Lower lobe of right lung (tissue), 2 donors: ENCODE measurements at places on chromosomes 11 and 22. TPM values are rescaled to one million over a fixed set of nuclear protein-coding genes. Genes with fewer than 3 reads are reported as not detected.

DNA sequence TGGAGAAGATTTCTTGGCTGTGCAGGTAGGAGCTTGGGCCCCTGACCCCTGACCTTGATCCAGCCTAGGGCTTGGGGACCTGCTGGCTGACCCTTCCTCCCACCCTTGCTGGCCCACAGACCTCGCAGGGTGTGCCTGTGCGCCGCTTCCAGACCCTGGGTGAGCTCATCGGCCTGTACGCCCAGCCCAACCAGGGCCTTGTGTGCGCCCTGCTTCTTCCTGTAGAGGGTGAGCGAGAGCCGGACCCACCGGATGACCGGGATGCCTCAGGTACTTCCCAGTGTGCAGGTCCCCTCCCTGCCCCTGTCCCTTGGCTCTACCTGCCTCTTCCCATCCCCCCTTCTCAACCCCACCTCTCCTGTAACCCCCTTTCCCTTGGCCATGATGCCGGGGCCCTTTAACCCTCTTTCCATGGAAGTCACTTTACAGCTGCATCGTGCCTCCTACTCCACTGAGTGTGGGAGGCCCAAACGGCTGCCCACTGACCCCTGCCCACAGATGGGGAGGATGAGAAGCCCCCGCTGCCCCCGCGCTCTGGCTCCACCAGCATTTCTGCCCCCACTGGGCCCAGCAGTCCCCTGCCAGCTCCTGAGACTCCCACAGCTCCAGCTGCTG is 3.8 kb downstream of the INPPL1 start:
- no peak overlapping the region for H3K4me3 ChIP-seq
- H3K4me1 ChIP-seq, result peaks cover 12% of the 10 kb centered on the region
- DNase-seq, result no peak
- no peaks in the 10 kb centered on the region for H3K27me3 ChIP-seq

Gene SMC1B
- not detected for total RNA-seq

- peaks cover 10% of the 10 kb centered on the region for H3K27me3 ChIP-seq
- no peak for DNase-seq
- H3K4me1 ChIP-seq, result no peaks in the 10 kb centered on the region
- H3K4me3 ChIP-seq, result no peak overlapping the region
Observed at GRCh38 chr11:63132985-63133775, 10.8 kb downstream of the SLC22A24 start.

- no peaks in the 10 kb centered on the region for H3K27me3 ChIP-seq
- H3K4me1 ChIP-seq, result no peaks in the 10 kb centered on the region
- H3K27ac ChIP-seq, result no peak overlapping the region
Observed at GRCh38 chr11:8442301-8442700, 151.7 kb downstream of the STK33 start.

Gene POLR3H
- 39.0 TPM for total RNA-seq

GRCh38 chr11:15839061-15839460 is 517.3 kb downstream of the SOX6 start:
- H3K4me3 ChIP-seq, result no peak overlapping the region
- no peaks in the 10 kb centered on the region for H3K4me1 ChIP-seq
- no peak for DNase-seq
- H3K27ac ChIP-seq, result no peak overlapping the region
- no peaks in the 10 kb centered on the region for H3K36me3 ChIP-seq

Gene GPR152
- total RNA-seq, result not detected

GRCh38 chr22:30314915-30315314 is 11.8 kb downstream of the TBC1D10A start:
- H3K4me1 ChIP-seq, result peaks cover 98% of the 10 kb centered on the region
- H3K36me3 ChIP-seq, result peaks cover 20% of the 10 kb centered on the region
- H3K27ac ChIP-seq, result peak overlapping the region; percentile 24
- H3K4me3 ChIP-seq, result no peak overlapping the region
- no peak for DNase-seq

GRCh38 chr11:118241764-118242098 is 10.4 kb downstream of the MPZL3 start:
- no peak for DNase-seq
- H3K4me1 ChIP-seq, result peaks cover 62% of the 10 kb centered on the region
- H3K27ac ChIP-seq, result peak overlapping the region; percentile 78
- H3K36me3 ChIP-seq, result no peaks in the 10 kb centered on the region

- no peaks in the 10 kb centered on the region for H3K36me3 ChIP-seq
- no peak overlapping the region for H3K27ac ChIP-seq
- H3K4me1 ChIP-seq, result peaks cover 7% of the 10 kb centered on the region
- peak; percentile 36 for DNase-seq
- no peak overlapping the region for H3K4me3 ChIP-seq
Observed at GRCh38 chr11:2204361-2205213, 33.0 kb upstream of the TH start.

DNA sequence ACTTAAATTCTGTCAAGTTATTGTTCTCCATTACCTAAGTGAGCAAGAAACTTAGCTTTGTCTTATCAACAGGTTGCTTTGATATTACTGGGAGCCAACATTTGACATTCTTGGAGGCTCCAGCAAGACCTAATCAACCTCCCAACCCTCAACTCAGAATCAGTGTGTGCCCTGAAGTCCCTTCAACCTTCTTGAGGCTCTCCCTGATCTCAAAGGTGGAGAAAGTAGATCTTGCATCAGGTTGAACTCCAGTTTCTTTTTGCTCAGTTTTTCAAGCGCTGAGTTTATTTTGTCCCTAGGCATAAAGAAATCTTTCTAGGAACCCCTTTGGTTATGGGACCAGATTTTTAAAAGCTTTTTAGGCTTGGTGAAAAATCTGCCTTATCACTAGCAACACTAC is 1.4 kb downstream of the FAM111A start:
- H3K4me3 ChIP-seq, result peak overlapping the region; percentile 81
- no peak for DNase-seq
- peaks cover 35% of the 10 kb centered on the region for H3K4me1 ChIP-seq
- H3K36me3 ChIP-seq, result peaks cover 22% of the 10 kb centered on the region
- H3K27me3 ChIP-seq, result no peaks in the 10 kb centered on the region

DNA sequence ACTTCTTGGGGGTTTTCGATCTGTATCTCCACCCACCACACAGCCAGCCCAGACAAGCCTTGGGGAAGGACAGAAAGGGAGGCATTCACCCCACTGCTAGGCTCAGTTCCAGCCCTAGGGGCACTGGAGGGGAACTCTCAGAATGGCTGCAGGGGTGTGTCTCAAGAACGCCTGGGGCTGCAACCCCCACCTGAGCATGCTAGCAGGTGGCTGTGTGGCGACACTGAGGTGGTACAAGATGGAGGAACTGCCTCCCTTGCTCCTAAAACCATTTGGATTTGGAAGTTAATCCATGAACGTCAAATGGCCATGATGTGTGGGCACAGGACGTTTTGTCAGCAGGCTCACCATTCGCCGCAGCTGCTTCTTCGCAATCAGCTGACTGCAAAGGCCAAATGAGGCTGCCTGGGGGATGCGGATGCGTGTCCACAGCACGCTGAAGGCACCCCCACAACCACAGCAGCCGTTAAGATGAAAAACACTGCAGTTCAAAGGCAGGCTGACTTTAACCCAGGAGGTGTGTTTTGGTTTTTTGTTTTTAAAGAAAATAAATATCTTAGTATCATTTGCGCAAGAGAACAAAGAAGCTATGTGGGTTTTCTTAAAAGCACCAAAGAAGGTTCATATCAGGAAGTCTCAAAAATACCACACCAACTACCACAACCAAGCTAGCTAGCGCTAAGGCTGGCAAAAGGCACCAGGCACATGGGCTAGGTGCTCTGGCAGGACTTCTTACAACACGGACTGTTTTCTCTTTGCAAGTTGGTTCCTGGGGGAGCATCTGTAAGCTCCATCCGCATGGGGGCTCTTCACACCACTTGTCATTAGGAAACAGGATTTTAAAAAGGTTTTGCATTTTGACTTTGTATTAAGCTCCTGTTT is 22.2 kb upstream of the NAP1L4 start:
- H3K4me1 ChIP-seq, result no peaks in the 10 kb centered on the region
- no peak overlapping the region for H3K4me3 ChIP-seq
- no peaks in the 10 kb centered on the region for H3K27me3 ChIP-seq
- peaks cover 99% of the 10 kb centered on the region for H3K36me3 ChIP-seq

GRCh38 chr22:26608129-26608528 is 9.7 kb downstream of the CRYBB1 start:
- H3K4me1 ChIP-seq, result no peaks in the 10 kb centered on the region
- no peak overlapping the region for H3K27ac ChIP-seq
- DNase-seq, result no peak
- H3K27me3 ChIP-seq, result no peaks in the 10 kb centered on the region
- no peaks in the 10 kb centered on the region for H3K36me3 ChIP-seq
- H3K4me3 ChIP-seq, result no peak overlapping the region

- peak overlapping the region; percentile 91 for H3K4me3 ChIP-seq
- no peak for DNase-seq
- no peaks in the 10 kb centered on the region for H3K27me3 ChIP-seq
Observed at GRCh38 chr11:43681401-43681942, 934 bp downstream of the HSD17B12 start.
